Left ventricle myocardium inferior (tissue), 1 donor: ENCODE measurements at places on chromosomes 1 and 21. TPM values are rescaled to one million over a fixed set of nuclear protein-coding genes. Genes with fewer than 3 reads are reported as not detected.

ADGRB2 gene
- total RNA-seq, result 12.1 TPM

DNA sequence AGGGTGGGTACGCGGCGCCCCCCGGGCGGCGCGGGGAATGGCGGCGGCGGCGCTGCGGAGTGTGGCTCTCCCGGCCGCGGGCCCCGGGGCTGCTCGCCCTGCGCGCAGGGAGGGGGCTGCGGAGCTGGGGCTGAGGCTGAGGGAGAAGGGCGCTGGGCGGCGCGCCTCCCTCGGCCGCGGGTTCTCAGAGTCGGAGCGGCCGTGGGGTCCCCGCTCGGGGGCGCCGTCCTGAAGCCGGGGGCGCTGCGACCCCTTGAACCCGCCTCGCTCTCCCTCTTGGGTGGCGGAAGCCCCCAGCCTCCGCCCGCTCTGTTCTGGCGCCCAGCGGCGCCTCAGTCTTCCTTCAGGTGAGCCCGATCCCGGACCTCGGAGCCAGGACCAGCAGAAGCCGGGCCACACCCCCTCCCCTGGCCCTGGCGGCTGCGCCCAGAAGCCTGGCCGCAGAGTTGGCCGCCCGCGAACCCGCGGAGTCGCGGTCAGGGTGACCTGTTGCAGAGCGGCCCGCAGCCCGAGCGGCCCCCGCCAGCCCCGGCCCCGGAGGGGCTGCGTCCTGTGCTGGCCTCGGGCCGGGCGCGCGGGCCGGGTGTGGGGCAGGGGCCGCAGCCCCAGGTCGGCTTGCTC is 532 bp downstream of the RALGPS2 start:
- peak; percentile 40 for DNase-seq

NCAM2 gene
- total RNA-seq, result 4.4 TPM

SPRR2B gene
- total RNA-seq, result not detected

TCHH gene
- total RNA-seq, result not detected

- DNase-seq, result no peak
These were observed 93.9 kb downstream of the NR5A2 start for GRCh38 chr1:200121421-200121820.
